ENCODE measurements at places on chromosomes 3 and 15.

GRCh38 chr3:156576651-156577348 lies 21.9 kb upstream of the SSR3 start:
- no peak for DNase-seq

GRCh38 chr15:89445518-89445917 lies 50.9 kb downstream of the RHCG start:
- no peak for DNase-seq

DNA sequence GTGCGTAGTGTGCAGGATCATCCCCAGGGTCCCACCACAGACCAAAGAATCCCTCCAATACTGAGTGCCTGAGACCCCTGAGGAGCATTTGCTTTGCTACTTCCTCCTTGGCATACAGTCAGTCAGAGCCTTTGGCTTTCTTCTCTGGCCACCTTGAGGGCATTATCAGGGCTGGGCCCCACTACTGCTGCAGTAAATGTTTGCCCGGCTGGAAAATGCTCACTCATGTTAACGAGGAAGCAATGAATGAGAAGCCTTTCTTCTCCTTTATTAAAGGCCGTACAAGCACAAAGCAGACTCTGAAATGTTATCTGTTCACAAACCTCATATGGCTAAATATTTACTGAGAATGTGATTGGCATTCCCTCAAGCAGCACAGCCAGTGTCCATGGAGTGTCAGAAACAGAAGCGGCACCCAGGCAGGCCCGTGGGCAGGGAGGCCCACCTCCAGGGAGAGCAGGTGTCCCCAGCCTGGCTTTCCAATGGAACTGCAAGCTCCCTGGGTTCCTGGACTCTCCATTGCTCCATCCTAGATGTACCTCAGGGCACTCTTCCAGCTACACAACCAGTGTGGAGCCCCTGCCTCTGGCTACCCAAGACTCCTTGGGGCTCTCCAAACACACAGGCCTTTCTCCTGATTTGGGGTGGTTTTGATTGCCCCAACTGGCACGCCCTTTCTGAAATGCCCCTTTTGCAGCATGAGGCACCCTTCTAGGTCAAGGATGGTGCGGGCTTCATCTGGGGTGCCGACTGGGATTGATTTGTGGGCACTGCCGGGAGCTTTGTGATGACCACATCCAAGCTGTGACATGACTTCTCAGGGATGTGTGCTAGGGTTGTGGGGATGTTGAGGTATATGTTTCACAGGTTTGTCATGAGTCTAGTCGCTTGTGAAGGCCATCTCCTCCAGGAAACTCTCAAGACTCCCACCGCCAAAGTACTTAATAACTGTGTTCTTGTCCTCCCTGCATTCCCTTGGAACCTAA lies 195.6 kb downstream of the FAM43A start:
- DNase-seq, result no peak

GRCh38 chr3:143832433-143832832 lies 15.8 kb downstream of the SLC9A9 start:
- DNase-seq, result no peak

GRCh38 chr3:149327156-149327555 lies 6.3 kb downstream of the TM4SF18 start:
- DNase-seq, result no peak

- peak; percentile 10 for DNase-seq
Measured at GRCh38 chr3:27696906-27697305, 25.2 kb downstream of the EOMES start.

DNA sequence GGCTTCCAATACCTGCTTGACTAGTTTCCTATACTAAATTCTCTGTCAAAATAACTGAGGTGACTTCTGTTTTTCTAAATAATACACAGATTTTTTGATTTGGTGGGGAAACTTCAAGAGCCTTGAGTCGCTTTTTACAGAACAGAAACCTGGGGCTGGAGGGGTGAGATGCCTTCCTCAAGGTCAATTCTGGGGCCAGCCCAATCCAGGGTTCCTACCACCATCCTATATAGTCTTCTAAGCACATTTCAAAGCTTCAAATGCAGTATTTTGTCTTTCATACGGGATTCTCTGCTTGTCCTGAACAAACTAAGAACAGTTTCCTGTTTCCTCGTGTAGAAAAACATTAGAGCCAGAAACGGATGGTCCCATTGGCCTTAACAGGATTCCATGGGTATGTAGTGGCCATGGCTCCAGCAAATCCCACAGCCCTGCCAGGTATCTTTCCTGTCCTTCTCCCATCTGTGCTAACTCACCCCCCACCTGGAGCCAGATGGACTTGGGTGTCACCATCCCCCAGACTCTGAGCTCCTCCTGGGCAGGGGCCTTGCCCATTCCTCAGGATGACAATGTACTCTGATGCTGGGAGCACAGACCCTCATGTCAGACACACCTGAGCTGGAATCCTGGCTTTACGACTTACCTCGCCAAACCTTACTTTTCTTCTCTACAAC lies 146.9 kb downstream of the KLF13 start:
- peak; percentile 16 for DNase-seq

- peak; percentile 10 for DNase-seq
Measured at GRCh38 chr3:151008699-151009098, 36.2 kb upstream of the CLRN1 start.

- DNase-seq, result no peak
Measured at GRCh38 chr3:148990236-148990635, 1.1 kb upstream of the GYG1 start.

DNA sequence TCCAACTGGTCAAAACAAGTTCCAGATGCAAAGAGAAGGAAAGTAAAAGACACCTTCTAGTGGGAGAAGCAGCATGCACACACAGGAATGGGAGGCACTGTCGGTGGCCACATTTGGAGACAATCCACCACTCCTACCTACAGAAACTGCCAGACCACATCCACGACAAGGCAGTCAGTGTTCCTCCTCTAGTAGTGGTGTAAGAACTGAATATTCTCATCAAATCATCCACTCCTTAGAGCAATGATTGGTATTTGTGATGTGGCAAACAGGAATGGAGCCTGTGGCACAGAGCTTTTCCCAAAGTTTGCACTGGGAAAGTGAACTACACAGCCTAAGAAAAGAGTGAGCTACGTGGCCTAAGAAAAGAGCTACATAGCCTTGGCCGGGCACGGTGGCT lies 5.1 kb upstream of the SPINT1 start:
- no peak for DNase-seq

DNA sequence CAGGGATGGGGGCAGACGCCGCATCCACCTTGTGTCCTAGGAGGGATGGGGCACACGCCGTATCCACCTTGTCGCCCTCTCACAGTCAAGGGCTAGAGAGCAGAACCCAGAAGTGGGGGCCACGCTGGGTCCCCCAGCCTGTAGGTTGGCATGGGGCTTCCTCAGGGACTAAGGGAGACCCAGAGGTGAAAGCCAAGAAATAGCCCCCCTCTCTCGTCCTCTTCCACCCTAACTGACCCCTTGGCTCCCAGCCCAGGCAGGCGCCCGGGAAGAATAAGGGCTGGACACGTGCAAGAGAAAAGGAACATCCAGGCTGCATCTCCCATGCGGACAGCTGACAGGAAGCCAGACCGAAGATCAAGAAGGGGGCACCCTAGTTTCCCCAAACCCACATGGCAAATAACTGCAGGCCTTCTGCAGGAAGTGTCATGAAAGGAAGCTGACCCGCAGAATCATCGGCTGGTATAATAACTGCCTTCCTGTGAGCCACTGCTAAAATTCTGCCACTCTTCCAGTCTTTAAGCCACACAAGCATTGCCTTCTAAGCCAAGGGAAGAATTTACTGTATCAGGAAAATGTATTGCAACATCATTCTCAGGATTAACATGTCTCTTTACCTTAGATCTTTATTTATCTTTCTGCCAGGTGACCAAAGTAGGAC lies 38.5 kb upstream of the TFRC start:
- DNase-seq, result no peak

DNA sequence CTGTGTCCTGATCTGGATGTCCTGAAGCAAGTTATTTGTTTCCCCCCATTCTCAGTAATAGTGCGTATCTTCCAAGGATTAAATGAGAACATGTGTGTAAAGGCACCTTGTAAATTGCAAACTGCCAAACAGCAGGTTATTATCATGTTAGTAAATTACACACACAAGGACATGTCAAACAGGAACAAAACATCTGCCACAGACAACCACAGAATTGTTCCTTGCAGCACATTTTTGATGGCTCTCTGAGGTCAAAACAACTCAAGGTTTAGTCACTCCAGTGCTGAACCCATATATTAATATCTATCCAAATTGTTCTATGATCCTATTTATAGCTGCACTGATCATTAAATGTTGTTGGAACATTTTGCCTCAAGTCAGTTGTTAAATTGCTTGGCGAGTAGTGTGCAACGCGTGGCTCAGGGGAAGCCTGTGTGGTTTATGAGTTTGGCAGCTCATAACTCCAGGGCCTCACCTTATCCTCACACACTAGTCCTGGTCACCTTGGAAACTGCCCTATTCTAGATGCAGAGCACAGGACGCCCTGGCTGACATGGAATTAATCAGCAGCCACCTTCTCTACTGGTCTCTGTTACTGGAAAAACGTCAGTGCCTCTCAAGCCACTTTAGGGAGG lies 46.3 kb upstream of the CDV3 start:
- DNase-seq, result no peak

DNA sequence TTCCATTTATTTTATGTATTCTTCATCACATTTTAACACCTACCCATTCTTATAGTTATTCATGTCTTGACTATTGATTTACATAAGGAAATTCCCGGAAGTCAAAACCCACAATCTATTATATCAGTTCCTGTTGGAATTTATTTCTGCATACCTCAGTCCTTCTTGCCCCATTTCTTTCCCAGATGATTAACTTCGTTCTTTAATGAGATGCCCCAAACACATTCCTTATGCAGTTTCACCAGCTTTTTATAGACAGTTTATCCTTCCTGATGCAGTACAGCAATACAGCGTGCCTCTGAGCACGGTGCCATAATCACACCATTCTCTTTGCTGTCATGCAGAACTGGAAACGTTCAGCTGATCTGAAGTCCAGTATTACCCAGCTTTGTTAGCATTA lies 175.8 kb upstream of the NANOGP8 start:
- no peak for DNase-seq

GRCh38 chr3:52771334-52771681 lies 568 bp upstream of the NEK4 start:
- no peak for DNase-seq

- DNase-seq, result no peak
Measured at GRCh38 chr3:159077860-159078259, 276.0 kb downstream of the MFSD1 start.

DNA sequence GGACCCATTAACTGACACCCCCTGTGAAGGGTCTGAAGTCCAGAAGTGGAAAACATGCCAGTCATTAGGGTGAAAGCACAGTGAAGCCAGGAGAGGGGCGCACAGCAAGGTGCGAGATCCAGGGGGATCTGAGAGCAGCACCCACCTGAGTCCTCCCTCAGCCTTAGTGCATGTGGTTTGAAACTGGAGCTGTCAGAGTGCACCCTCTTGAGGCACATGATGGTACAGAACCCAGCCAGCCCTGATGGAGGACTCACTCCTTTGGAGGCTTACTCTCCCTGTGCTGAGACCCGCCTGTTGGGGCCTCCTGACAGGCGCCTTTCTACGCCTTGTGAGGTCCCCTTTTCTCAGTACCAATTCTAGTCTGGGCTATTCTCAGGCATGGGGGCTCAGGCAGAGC lies 77.8 kb downstream of the IL20RB start:
- DNase-seq, result peak; percentile 4

GRCh38 chr15:57061696-57062095 lies 143.3 kb downstream of the TCF12 start:
- DNase-seq, result no peak

DNA sequence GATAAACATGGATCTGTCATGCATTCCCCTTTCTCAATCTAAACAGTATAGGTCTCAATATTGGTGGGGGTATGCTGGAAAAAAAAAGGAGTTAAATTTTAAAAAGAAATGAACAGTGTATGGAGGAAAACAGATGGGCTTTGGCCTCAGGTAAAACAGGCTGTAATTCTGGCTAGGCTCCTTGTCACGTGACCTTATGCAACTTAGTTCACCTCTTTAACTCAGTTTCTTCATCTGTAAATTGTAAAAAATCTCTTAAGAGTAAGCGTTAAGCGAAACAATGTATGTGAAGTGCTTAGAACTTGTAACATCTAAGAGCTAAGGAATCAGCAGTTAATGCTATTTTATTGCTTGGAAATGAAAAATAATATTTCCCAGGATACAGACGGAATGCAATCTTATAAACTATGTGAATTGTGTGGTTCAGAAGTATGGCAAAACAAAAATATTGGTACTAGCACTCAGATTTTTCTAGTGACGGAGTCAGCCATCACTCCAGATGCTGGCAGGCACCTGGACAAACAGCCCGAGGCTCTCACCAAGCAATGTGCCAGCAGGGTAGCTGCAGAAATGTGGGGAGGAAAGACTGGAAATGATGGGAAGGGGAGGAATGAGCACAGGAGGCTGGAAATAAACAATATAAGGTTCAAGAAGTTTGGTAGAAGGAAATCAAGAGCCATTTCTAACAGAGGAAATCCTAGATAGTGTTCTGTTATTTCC lies 172.8 kb downstream of the USP13 start:
- DNase-seq, result no peak

DNA sequence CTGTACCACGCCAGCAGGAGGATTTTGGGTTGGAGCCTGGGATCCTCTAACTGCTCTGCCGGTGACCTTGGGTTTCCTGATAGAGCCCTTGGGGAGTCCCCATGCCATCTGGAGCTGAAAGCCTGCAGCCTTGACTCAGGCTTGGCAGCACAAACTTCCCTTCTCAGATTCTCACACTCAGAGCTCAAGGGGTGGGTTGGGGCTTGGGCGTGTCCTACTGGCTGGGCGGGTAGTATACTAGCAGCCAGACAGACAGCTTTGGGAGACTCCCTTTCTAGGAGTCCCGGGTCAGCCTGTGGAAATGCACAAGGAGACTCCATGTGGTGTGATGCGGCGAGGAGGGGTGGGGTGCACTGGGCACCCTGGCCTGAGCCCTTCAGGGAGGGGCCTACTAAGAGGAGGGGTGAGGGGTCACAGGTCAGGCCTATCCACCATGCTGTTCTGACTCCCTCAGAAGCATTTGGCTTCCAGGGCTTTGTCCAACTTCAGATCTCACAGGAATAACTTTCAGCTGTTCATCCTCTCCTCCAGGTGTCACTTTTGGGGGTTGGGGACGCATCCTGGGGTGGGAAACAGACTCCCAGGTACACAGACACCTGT lies 21.6 kb upstream of the PLXNA1 start:
- no peak for DNase-seq

DNA sequence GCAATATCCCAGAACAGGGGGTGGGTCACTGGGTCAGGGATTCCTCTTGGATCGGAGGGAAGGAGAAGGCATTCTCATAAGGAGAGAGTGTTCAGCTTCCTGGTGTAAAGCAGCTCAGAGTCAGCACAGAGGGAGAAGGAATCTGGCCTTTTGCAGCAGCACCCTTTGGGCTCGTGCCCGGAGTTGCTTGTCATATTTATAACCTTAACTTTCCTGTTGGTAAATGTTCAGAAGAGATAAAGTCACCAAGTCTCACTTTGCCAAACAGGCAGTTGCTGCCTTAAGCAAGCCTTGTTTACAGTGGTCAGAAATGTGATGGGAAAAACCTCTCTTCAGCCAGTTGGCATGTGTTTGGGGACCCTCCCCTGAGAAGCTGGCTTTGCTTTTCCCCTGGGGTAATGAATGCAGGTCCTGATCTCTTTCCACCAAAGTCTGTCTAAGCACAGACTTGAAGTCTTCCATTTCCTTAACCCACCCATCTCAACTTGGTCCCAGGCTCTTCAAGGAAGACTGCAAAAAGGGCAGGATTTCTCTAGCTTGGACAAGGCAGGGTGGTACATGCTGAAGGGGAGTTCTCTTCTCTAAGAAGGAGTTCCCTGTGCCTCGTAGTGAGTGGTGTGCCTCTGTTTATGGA lies 206.9 kb upstream of the BHLHE40 start:
- DNase-seq, result no peak

GRCh38 chr3:194824701-194825111 lies 139.0 kb downstream of the FAM43A start:
- no peak for DNase-seq

GRCh38 chr3:172347895-172348679 lies 100.2 kb downstream of the GHSR start:
- DNase-seq, result no peak

All from NCI-H524 (cell line).